CD4-positive, alpha-beta T cell treated with Interleukin-15 for 1 hour (primary cell): ENCODE measurements at places on chromosomes 6 and 20.

- DNase-seq: no peak
Observed at GRCh38 chr6:166305562-166306117, 2.6 kb downstream of the PRR18 start.

- no peak for DNase-seq
Observed at GRCh38 chr6:28789553-28790083, 134.2 kb downstream of the TRIM27 start.

DNA sequence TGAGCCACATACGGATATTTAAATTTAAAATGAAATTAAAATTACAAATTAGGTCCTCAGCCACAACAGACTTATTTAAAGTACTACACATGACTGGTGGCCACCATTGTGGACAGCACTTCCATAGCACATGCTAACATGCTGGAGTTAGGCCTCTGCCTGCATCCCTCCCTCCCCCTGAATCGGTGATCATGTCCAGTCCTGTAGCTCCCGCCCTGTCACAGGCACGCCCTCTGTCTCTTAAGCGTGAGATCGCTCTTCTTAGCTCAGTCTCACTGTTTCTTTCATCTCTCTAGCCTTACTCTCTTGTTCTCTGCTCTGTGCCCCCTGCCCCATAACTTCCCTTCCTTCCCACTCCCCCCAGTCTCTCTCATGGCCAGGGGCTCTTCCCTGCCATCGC lies 28.9 kb downstream of the ELMO2 start:
- no peak for DNase-seq

DNA sequence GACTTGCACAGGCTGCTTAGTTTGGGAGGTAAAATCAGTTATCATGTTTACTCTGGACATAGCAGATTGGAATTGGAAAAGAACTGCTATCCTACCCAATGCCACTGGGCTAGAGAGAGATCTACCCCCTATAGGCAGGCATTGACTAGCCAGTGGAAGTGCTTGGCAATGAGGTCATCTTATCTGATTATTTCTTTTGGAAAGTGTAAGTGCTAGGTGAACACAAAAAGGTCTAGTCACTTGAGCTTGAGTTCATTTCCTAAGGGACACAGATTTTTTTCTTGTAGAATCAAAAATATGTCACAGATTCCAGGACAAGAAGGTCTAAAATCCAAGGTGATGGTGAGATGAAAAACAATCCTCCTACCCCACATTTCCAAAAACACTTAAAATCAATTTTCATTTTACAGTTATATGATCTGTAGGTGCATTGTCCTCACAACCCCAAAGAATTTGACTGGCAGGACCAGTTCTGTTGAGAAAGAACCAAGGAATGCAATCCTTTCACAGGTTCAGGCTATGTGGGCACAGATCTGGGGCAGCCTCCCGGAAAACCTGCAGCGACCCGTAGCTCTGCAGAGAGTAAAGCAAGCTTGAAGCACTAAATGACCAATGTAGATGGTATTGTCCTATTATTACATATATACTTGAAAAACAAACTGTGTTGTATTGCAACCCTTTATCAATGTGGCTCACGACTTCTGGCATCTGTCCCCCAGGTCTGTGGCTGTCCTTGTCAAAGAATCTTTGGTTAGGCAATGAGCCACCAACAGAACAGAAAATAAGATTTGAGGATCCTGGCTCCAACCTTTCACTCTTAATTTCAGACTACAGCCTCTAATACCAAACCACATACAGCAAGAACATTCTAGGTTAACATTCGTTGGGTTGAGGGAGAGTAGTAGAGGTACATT lies 67.3 kb upstream of the ADTRP start:
- DNase-seq: no peak

DNA sequence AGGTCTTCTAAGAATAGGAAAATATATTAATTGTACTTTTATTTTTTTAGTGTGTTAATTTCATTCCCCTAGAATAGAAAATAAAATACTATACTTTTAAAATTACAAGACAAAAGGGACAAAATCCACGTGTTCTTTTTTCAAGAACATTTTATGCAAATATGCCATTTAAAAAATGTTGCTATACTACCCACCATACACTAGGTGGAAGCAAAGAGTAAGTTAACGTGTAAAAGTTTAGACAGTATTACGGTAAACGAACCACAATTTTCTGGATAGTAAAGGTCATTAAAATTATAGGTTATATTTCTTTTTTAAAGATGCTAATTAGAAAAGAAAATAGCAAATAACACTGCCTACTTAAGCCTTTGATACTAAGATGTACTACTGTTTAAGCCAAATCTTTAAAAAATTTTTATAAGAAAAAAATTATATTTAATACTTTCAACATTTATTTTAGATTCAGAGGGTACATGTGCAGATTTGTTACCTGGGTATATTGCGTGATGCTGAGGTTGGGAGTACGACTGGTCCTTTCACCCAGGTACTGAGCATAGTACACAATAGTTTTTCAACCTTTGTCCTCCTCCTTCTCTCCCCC lies 287.6 kb downstream of the PHF3 start:
- no peak for DNase-seq

GRCh38 chr6:122788663-122789181 lies 336 bp upstream of the SMPDL3A start:
- DNase-seq: no peak

GRCh38 chr20:7459083-7459482 lies 481.2 kb downstream of the HAO1 start:
- DNase-seq: no peak

DNA sequence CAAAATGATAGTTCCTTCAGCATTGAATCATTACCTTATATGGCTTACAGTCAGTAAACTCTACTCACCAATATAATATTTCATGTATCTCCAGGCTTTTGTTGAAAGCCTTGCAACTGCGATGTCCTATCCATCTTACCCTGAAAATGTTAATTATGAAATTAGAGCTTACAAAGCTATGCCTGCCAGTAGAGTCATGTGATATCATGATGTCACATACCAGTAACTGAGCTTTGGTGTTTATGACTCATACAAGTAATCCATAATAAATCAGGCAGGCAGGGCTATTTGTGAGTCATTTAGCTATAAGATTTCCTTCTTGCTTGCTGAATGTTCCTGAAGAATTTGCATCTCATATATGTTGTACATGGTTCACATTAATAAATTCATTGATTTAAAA lies 44.9 kb upstream of the FAM83B start:
- no peak for DNase-seq

DNA sequence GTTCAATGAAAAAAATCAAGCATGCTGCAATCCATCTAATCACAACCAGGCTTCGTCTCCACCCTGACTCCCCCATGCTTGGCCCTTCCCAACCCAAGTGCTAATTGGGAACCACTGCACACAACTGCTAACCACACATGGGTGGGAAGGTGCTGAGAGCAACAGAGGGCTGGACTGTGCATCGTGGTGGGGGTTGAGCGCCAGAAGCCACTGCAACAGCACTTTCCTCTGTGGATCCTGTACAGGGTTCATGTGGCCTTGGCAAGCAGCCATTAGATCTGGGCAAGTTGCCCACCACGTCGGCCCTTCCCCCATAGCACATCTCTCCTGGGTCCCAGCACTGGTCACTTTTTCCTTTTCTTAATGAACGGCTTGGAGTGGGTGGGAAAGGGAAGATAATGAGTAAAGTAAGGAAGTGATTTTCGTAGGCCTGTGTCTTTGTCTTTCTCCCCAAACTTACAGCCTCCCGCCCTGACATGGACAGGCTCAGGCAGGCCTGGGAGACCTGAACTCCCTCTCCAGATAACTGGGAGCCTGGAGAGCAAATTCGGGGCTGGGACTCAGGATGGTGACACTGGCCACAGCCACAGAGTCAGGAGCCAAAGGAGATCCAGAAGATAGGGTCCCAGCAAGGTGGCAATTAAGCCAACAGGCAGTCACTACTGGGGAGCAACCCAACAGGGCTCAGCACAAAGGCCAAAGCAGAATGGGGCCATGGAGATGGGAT lies 34.4 kb upstream of the MRPS10 start:
- DNase-seq: no peak

DNA sequence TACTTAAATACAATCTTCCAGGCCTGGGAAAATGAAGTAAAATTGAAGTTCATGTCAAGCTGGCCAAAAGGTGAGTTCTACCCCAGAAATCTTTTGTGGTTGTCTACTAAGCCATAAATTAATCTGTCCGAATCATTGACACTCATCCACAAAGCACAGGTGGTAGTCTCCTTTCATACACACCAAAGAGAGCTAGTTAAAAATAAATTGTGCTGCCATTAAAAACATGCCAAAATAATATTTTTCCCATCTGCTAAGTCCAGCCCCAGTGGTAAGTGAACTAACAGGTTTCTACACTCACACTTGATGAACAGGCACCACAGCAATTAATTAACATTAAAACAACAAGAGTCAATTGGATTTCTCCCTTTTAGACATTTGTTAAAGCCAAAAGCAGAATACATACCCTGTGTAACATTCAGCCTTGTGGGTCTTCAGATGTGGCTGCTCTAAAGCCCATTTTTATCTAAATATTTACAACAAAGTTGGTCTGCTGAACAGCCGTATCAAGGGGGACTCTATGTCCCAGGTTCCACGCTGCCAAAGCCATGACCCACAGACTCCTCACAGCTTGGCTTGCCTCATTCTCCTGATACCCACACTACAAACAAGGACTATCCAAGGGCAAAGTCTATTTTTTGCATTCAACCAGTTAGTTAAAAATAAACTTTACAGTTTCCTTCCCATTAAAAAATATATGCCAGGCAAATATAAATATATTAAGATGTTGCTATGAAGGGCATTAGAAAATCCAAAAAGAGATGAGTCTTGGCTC lies 490.4 kb downstream of the BMP2 start:
- no peak for DNase-seq

- no peak for DNase-seq
Observed at GRCh38 chr6:131894493-131895424, 56.4 kb downstream of the CCN2 start.

GRCh38 chr20:18412221-18412901 lies 54.5 kb downstream of the DZANK1 start:
- no peak for DNase-seq

DNA sequence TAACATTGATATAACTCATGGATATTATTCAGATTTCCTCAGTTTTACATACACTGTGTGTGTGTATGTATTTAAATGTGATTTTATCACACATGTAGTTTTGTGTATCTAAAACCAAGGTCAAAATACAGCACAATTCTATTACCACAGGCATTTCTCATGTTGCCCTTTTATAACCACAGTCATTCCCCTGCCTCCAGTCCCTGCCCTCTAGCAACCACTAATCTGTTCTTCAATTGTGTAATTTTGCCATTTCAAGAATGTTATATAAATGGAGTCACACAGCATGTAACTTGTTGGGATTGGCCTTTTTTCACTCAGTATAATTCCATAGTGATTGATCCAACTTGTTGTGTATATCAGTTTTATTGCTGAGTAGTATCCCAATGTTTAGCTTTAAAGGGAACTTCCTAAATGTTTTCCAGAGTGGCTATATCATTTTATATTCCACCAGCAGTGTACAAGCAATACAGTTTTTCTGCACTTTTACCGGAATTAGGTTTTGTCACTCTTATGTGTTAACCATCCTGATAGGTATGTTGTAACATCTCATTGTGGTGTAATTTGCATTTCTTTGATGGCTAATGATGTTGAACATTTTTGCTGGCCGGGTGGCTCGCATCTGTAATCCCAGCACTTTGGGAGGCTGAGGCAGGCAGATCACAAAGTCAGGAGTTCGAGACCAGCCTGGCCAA lies 338.2 kb downstream of the SOX4 start:
- DNase-seq: no peak

- no peak for DNase-seq
Observed at GRCh38 chr6:91241946-91242613, 655.2 kb upstream of the MAP3K7 start.

- no peak for DNase-seq
Observed at GRCh38 chr6:48757661-48758060, 646.7 kb upstream of the PTCHD4 start.

DNA sequence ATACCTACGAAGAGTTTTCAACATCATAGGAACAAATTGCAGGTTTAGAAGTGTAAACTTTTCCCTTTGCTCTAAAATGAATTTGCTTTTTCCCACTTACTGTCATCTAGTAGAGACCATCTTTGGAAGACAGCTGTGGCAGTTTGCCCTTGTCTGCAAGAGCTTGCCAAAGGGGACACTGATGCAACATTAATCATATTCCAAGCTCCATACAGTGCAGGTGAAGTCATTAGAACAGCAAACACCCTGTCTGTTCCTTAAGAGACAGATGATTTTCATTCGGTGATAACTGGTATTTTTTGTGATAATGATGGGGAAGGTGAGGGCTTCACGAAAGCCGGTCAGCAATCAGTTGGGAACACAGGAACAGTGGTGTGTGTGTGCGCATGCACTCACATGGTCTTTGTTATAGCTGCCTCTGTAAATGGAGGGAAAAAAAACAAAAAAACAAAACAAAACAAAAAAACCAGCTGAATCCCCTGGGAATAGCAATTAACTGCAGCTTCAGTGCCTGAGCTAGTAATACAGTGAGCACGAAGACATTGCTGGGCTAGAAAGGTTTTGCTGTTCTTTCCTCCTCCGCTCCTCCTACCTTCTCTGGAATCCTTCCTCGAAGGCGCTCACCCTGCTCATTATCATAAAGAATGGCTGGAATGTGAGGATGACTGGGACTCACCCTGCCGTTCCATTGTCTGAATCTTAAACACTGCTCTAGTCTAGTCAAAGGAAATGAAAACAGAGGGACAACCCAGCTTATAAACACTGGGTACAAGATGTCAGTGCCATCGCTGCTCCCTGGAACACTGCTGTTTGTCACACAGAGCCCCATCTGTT lies 35.2 kb upstream of the KIF13A start:
- DNase-seq: no peak

- DNase-seq: no peak
Observed at GRCh38 chr20:62642666-62643520, 590 bp downstream of the SLCO4A1 start.

GRCh38 chr6:34362176-34362575 lies 30.3 kb downstream of the NUDT3 start:
- no peak for DNase-seq

GRCh38 chr6:3333263-3333662 lies 74.5 kb downstream of the PSMG4 start:
- DNase-seq: no peak

DNA sequence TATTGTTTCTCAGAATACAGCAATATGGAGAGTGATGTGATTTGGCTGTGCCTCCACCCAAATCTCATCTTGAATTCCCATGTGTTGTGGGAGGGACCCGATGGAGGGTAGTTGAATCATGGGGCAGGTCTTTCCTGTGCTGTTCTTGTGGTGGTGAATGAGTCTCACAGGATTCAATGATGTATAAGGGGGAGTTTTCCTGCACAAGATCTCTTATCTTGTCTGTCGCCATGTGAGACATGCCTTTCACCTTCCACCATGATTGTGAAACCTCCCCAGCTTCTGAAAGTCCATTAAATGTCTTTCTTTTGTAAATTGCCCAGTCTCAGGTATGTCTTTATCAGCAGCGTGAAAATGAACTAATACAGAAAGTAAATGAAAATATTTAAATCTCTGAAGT lies 234.8 kb upstream of the TENT5A start:
- DNase-seq: no peak

- DNase-seq: no peak
Observed at GRCh38 chr6:147528511-147529145, 20.1 kb downstream of the SAMD5 start.

DNA sequence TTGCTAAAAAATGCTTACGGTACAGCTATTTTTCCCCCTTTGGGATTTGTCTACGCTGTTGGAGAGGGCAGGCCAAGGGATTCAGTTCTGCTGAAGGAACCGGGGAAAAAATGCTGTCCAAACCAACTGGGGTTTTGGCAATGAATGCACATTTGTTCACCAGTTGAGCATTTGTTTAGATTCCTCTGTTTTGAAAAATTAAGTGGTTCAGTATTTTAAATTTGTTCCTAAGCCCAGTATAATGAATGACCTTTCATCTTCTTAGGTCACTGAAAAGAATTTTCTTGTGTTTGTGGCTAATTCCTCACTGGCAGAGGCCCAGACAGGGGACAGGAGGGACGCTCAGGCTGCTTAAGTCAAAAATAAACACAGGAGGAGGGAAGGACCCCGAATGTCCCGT lies 10.8 kb upstream of the EYA2 start:
- no peak for DNase-seq
